NCI-H774 (cell line): ENCODE measurements at places on chromosomes 5 and 9.
A peak's percentile ranks its signal among the peaks of the same experiment; 100 is the strongest.

DNA sequence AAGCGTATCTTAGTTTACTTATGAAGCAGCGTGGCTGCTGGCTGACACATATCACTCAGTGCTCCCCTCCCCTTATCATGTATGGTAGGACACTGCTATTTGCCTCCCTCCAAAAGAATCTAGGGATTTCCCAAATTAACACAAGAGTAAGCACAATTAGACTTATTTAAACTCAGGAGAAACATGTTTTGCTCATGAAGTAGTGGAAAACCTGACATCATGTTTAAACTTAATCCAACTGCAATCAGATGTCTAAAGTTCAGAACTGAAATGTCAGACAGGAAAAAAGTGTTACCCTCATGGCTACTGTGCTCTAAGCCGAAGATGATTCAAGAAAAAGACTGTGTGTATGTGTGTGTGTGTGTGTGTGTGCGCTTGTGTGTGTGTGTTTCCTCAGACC is 324.1 kb upstream of the TNC start:
- no peak for DNase-seq

DNA sequence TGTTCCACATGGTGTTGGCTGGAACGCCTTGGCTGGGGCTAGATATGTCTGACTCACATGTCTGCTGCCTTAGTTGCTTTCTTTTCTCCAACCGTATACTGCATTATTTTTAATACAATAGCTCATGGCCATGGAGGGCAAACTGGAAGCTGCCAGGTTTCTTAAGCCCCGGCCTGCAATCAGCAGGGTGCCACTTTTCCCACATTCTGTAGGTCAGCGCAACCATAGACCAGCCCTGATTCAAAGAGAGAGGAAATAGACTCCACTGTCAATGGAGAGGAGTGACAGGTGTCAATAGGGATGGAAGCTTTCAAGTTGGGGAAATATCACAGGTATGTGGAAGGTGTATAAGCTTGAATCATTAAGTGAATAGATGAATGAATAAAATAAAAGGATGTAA is 60.5 kb downstream of the TARS1 start:
- no peak for DNase-seq

GRCh38 chr9:132880324-132880661 is 1.6 kb downstream of the SPACA9 start:
- DNase-seq, result no peak

DNA sequence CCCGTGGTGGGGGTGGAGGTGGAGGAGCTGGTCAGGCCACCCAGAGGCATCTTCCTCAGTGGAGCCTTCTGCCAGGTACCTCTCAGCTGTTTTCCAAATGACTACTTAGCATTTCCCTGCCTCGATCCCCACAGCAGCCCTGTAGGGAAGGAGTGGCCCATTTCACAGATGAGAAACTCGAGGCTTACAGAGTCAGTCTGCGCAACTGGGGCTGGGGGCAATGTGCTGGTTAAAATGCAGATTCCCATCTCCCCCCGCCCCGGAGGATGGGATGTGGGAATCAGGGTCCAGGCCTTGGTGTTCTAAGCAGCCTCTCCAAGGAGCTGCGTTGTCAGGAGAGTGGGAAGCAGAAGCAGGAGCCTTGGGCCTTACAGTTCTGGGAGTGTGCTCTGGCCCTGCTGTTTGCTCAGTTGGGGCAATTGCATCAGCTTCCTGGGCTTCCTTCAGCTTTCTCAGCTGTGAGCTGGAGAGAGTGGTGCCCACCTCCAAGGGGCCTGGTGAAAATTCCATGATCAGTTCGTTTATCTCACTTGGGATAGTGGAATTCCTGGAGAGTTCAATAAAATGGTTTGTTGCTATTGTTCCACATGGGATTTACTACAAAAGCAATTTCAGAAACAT is 19.4 kb downstream of the ERGIC1 start:
- DNase-seq, result no peak

DNA sequence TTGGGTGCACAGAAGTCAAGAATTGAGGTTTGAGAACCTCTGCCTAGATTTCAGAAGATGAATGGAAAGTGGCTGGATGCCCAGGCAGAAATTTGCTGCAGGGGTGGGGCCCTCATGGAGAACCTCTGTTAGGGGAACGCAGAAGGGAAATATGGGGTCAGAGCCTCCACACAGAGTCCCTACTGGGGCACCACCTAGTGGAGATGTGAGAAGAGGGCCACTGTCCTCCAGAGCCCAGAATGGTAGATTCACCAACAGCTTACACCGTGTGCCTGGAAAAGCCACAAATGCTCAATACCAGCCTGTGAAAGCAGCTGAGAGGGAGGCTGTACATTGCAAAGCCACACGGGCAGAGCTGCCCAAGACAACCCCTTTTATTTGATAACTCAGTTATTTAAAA is 383.5 kb downstream of the TLE4 start:
- no peak for DNase-seq

DNA sequence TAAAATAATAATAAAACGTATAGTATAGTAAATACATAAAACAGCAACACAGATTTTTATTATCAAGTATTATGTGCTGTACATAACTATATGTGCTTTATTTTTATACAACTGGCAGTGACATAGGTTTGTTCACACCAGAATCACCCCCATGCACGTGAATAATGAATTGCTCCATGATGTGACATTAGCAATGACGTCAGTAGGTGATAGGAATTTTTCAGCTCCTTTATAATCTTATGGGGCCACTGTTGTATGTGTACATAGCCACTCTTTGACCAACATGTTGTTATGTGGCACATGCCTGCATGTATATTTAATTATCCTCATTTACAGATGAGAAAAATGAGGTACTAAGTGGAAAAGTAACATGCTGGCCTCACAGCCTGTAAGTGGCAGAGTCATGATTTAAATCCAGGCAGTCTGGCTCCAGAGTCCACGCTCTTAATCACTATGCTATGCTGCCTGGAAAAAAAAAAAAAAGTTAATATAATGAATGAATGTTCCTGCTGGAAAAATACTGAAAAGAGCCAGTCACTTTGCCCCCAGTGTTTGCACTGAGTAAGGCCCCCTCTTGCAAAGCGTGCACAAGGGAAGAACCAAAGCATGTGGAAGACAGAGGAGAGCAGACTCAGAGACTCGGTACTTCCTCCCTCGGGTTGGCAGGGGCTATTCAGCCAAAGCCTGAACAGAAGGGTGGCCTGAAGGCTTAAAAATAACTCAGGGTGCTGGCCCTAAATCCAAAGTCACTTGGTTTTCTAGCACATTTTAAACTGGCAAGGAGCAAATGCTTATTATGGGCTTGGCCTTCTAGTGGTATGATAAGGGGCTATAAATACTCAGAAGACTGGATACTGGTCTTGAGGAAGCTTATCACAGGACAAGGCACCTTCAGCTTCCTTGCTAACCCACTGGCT is 206.8 kb downstream of the GLIS3 start:
- DNase-seq, result no peak

GRCh38 chr5:111984044-111984443 is 227.1 kb upstream of the NREP start:
- DNase-seq, result no peak

DNA sequence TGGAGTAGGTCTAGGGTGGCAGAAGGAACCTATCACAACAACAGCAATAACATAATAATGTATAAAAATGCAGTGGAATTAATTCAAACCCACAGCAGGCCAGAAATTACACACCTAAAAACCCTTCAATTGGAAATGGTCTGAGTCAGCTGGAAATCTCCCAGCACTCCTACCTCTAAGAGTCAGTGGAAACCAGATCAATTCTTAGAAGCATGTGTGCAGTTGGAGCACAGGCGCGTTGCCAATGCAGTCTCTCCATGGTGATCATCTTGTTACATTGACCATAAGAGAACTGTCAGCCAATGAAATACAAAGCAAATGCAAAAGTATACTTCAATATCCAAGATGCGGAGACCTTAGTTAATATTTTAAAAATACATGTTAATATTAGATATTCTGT is 15.1 kb upstream of the CSNK1G3 start:
- no peak for DNase-seq

GRCh38 chr5:8508231-8508630 is 639.3 kb downstream of the MTRR start:
- DNase-seq, result no peak

- peak; percentile 6 for DNase-seq
Measured at GRCh38 chr5:111742177-111742994, 14.6 kb downstream of the NREP start.

DNA sequence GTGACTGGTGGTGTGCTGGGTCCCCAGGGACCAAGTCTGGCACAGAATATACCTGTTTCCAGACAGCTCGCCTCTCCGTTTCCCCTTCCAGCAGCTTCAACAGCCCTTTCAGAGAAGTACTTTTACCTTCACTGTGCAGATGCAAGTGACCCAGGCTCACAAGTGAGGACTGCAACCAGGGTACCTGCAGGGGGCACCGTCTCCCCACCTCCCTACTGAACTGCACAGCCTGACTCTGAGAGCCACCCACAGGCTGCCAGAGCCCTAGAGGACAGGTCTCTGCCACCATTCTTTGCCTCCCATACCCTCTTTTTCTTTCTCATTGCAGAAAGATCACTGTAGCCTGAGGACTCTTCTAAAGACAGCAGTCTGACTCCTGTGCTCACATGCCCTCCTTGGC is 15.4 kb downstream of the IL9 start:
- no peak for DNase-seq

- DNase-seq, result no peak
Measured at GRCh38 chr9:72134801-72135200, 14.4 kb upstream of the GDA start.

- DNase-seq, result no peak
Measured at GRCh38 chr9:69768101-69768500, 8.3 kb upstream of the PTAR1 start.

- DNase-seq, result no peak
Measured at GRCh38 chr9:126693428-126693944, 79.8 kb downstream of the LMX1B start.

GRCh38 chr5:33315189-33315588 is 125.6 kb upstream of the TARS1 start:
- DNase-seq, result no peak

DNA sequence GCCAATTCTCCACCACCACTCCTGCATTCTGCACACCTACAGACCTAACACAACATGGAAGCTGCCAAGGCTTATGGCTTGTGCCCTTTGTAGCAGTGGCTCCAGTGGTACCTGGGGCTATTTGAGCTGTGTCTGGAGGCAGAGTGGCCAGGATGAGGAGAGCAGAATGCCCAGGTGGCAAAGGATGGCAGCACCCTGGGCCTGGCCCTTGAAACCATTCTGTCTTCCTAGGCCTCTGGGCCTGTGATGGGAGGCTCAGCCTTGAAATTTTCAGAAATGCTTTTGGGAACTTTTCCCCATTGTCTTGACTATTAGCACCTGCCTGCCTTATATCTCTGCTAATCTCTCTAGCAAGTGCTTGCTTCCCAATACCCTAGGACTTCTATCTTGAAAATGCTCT is 241.7 kb downstream of the TMEM167A start:
- DNase-seq, result no peak

DNA sequence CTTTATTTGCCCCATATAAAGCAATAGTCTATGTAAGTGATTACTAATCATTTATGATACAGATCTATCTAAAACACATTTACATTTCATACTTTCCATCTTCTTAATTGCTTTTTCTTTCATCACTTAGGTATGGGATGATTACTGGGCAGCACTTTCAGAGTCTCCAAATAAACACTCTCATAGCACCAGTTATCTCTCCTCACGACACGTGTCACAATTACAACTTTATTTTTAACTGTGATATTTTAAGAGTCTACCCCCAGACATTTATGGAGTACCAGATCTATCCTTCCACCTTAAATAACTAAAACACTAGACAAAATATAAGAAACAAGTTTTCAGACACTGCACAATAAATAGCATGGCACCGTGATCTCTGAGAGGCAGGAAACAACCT is 32.9 kb downstream of the HOMER1 start:
- DNase-seq, result no peak

DNA sequence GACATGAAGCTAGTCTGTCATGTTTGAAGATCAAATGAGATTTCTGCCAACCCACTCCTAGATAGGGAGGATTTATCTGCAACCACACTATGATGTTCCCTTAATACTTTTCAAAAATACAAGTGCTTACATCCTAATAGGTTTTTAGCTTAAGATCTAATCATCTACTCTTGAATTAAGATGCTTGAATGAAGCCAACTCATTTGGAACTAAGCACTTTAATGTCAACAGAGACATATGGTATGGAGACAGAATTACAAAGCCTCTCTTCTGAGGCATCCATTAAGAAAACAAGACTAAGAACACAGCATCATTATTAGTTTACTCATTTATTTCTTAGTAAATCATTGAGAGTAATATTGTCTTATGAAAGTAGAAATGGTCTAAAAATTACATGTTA is 139.3 kb upstream of the NFIB start:
- DNase-seq, result no peak

DNA sequence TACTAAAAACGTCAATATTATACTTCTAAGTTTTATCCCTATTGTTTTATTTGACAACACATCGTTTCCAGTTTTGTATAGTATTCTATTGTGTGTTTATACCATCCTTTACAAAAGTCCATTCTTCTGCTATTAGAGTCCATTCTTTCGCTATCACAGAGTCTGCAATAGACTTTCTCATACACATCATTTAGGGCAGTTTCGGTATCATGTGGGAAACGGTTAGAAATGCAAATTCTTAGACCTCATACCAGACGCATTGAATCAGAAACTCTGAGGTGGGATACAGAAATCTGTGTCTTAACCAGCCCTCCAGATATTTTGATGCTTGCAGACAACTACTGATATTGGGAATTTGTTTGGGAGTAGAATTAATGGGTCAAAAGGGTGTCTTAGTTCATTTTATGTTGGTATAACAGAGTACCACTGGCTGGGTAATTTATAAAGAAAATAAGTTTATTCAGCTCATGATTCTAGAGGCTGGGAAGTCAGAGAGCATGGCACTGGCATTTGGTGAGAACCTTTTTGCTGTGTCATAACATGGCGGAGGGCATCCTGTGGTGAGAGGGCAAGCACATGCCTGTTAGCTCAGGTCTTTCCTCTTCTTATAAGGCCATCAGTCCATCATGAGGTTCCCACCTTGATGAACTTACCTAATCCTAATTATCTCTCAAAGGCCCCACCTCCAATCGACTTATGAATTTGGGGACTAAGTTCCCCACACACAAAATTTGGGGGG is 21.1 kb downstream of the CARTPT start:
- DNase-seq, result no peak

- no peak for DNase-seq
Measured at GRCh38 chr5:167664222-167664804, 627.1 kb upstream of the WWC1 start.

- DNase-seq, result no peak
Measured at GRCh38 chr9:131082774-131083512, 13.4 kb upstream of the AIF1L start.

GRCh38 chr5:65803699-65804391 is 81.8 kb downstream of the NLN start:
- DNase-seq, result no peak

GRCh38 chr9:73773896-73774295 is 622.2 kb downstream of the ANXA1 start:
- no peak for DNase-seq

- no peak for DNase-seq
Measured at GRCh38 chr9:124353811-124354274, 61.4 kb downstream of the PSMB7 start.

- DNase-seq, result no peak
Measured at GRCh38 chr5:107794741-107795140, 124.0 kb upstream of the EFNA5 start.

GRCh38 chr9:69190086-69190862 is 16.2 kb downstream of the TJP2 start:
- DNase-seq, result no peak

GRCh38 chr9:90774071-90774470 is 27.5 kb upstream of the SYK start:
- DNase-seq, result no peak
